ENCODE measurements at places on chromosomes 6 and 20.

DNA sequence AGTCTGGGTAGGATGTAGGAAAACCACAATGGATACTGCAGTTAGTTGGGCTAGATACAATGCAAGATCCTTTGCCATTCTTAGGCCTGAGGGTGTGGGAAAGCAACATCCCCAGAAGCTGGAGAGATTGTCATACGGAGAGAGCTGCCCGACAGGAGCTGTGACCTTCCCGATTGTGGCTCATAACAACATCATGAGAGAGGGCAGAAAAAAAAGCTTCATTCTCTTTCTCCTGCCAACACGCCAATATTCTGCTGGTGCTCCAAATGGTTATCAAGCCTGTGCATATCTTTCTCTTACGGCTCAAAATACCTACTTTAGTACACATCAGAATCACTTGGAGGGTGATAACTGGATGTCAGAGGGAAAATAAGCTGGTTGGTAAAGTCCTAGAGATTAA lies 81.1 kb downstream of the IBTK start:
- DNase-seq: no peak

DNA sequence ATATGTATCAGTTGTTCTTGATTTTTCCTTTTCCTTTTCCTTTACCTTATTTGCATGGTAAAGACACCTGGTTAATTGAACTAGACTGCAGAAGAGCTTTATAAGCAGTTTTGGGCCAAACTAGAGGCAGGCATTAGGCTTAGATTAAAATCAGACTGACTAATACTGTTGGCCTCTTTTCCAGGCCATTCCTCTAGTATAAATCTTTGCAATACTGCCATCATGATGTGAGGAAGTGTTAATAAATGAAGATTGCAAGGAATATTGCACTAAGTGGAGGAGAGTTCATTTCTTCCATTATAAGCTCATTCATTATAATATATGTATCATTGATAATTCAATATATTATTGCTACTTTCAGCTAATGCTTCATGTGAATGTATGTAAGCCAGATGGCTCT lies 163.8 kb downstream of the MMUT start:
- DNase-seq: no peak

- DNase-seq: no peak
Observed at GRCh38 chr6:47034421-47034820, 7.7 kb downstream of the ADGRF1 start.

GRCh38 chr20:17799575-17800227 lies 99.9 kb downstream of the BANF2 start:
- DNase-seq: no peak

- no peak for DNase-seq
Observed at GRCh38 chr6:156659822-156660198, 117.4 kb upstream of the ARID1B start.

GRCh38 chr6:166589337-166589731 lies 2.9 kb upstream of the RAMACL start:
- DNase-seq: no peak

- DNase-seq: no peak
Observed at GRCh38 chr20:17759449-17759848, 59.7 kb downstream of the BANF2 start.

DNA sequence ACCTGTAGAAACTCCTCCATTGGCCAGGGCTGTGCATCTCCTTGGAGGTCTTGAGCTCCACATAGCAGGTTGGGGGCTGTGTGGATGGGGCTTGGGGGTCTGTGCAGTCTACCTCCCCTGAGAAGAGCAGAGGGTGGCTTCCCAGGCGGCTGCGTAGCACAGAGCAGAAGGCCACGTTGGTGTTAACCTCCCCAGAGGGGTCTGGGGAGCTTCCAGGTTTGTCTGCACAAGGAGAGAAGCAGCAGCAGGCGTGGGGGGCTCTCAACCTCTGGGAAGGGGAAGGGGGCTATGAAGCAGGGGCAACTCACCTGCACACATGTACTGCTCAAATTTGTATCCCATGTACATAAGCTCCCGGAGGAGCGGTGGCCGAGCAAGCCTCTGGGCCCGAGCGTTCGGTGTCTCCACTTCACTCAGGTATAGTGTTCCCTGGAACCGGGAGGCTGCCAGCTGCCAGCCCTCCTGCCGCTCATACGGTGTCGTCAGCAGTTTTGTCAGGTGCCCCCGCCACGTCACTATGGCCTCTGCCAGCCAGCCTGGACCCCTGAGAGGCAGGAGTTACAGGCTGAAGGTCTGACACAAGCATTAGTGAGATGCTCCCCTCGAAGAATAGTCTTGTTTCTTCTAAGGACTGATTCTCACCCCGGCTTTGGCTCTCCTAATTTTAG lies 1.2 kb downstream of the DXO start:
- peak; percentile 67 for DNase-seq

DNA sequence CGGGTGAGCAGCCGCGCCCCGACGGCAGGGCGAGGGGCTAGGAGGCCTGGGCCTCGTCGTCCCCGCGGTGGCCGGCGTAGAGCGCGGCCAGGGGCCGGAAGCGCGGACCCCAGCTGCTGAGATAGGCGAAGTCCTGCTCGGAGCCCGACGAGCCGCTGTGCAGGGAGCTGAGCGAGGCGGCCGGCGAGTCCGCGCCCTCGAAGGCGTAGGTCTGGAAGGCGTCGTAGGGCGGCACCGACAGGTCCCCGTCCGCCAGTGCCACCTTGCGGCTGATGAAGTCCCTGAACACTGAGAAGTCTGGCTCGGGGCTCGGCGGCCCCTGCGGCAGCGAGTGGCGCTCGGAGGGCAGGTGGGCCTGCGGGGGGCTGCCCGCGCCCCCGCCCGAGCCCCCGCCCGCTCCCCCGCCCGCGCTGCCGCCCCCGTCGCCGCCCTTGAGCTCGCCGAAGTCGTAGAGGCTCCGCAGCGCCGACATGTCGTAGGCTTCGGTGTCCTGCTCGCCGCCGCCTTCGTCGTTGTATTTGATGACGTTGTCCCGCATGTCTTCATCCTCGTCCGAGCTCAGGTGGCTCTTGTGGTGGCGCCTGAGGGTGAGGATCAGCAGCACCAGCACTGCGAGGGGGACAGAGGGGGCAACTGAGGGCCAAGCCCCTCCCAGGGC lies 56.5 kb downstream of the CD40 start:
- DNase-seq: peak; percentile 58

- DNase-seq: no peak
Observed at GRCh38 chr6:28980137-28980851, 24.8 kb downstream of the ZNF311 start.

DNA sequence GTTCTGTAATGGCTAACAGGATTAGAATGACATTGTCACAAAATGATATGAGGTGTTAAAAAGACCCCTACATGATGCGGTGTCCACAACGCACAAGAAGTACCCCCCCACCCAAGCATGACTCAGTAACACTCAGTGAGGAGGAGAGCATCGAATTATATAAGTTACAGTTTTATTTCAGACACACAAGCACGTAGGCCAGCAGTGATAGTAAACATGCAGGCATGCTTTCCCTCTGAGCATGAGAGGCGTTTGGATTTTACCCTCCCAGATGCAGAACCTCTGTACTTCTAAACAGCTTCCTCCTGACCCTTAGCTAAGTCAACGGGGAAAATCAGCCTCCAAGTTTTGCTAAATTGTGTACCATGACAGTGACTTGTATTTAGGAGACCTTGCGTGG lies 23.9 kb downstream of the GNAS start:
- DNase-seq: no peak

DNA sequence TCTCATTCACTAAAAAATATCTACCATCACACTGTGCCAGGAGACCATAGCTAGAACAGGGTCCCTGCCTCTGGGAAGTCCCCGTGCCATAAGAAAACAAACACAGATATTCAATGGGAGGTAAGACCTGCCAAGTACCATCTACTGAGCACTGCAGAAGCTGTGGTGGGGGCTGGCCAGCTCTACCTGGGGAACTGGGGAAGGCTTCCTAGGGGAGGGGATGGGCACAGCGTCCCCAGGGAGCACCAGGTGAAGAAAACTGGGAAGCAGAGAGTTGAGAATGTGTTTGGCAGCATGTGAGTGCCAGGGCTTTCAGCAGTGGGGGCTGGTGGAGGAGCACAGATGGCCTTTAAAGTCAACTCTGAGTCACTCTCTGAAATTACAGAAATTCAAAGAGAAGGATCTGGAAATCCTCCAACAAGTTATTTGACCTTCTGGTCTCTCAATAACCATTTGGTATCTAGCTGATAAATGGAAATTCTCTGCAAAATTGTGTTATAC lies 85.2 kb downstream of the SHLD1 start:
- DNase-seq: no peak

DNA sequence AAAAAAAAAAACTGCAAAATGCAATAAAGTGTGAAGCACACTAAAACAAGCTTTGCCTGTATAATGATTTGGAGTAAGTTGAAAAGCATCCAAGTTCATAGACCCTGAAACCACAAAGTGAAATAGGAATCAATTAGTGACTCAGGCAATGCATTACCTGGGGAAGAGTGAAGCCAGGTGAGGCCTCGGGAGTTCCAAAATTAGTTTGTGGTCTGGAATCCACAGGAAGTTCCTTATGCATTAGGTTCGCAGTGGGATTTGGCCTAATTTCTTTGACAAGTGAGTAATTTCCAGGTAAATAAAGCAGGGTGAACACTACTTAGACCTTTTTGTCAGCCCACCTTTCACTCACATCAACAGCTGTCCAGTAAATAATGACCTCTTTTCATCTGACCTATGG lies 490.8 kb downstream of the CBLN4 start:
- DNase-seq: no peak

DNA sequence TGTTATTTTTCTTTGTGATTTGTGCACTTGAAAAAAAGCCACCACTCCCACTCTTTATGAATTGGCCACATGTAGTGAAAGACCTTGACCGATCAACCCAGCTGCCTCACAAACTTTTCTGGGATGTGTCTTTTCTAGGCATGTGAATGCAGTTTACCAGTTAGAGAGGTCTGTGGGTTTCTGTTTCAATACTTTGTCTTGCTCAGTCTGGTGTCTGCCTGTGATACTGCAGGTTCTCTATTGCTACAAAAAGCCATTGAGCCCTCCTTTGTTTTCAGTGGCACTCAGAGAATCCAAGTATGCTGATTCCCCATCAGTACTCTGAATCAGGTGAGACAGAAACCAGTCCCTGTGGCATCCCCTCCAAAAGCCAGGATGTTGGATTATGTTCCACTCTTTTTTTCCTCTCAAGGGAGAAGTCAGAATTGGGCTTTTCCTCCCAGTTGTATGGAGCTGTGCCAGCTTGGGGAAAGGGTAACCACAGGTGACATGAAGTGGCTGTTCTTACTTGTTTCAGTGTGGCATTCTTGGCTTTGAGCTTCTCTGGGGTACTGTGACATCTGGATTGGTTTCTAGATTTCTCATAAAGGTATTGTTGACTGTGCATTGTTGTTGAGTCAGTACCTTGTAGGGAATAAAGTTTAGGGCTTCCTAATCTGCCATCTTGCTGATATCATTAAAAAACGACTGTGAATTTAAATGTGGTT lies 26.3 kb upstream of the ZFP64 start:
- no peak for DNase-seq

DNA sequence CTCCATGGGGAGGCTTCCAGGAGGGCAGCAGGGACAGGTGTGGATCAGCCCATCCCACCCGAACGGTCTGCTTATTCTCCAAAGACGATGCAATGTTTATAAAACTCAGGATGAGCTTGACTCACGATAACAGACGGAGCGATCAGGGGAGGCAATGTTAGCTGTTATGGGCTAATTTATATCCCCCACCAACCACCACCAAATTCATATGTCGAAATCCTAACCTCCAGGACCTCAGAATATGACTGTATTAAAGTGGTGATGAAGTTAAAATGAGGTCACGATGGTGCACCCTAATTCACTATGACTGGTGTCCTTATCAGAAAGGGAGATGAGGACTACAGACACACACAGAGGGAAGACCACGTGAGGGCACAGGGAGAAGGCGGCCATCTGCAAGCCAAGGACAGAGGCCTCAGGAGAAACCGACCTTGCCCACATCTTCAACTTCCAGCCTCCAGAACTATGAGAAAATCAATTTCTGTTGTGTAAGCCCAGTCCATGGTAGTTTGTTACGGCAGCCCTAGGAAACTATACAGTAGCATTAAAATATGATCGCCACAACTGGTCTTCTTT lies 7.0 kb downstream of the ADTRP start:
- DNase-seq: no peak

DNA sequence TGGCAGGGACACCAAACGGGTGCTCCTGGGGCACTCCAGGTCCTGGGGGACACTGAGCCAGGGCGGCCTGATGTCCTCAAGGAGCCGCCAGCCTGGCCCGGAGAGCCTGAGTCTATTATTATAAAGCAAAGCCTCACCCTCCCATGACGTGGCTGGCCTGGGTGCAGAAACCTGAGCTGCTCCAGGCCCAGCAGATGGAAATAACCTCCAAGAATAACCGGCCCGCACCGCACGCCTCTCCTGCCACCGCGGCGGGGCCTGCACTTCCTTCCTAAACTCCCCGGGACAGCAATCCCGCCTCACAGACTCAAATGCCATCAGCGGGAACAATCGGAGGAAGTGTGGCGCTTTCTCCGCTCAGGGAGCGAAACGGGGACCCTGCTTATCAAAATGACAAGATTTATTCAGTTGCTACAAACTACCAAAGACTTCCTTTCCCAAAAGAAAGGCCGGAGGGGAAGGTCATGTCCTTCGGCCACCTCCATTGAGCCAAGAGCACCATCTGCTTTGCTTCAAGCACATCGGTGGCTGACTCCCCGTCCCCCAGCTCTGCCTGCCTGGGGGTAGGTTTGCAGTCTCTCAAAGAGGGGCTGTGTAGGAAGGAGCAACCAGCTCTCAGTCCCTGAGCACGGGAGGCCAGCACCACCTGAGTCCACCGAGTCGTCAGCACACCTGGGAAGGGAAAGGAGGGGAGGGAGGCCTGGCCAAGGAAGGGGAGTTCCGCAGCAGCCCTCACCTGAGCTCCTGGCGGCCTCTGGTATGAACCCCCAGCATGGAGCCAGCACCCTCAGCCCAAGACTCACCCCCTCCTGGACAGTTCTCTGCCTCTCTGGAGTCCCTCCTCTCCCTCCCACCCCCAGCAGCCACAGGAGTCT lies 78.6 kb upstream of the QKI start:
- no peak for DNase-seq

DNA sequence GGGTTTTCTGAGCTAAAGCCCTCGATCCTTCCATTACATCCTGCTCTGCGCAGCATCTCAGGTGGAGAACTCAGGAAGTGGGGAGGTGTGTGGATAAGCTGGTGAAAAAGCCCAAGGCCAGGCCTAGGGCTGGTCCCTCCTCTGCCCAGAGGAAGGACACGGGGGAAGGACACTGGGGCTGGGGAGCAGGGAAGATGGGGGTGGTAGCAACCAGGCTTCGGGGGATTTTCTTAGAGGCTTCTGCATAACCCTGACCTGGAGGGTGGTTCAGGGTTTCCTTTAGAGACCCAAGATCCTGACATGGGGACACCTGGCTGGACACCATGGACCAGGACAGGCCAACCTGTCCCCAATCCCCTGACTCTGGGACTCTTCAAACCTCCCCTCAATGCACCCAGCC lies 37.9 kb downstream of the SUN5 start:
- DNase-seq: peak; percentile 11

Measured in left lobe of liver (tissue), 2 donors.